Progenitor cell of endocrine pancreas (in vitro differentiated cells): ENCODE measurements at places on chromosomes 7 and 10. TPM values are rescaled to one million over a fixed set of nuclear protein-coding genes. Genes with fewer than 3 reads are reported as not detected.

The MRPL32 gene
- total RNA-seq = 49.9 and 51.3 TPM in 2 replicates

DNA sequence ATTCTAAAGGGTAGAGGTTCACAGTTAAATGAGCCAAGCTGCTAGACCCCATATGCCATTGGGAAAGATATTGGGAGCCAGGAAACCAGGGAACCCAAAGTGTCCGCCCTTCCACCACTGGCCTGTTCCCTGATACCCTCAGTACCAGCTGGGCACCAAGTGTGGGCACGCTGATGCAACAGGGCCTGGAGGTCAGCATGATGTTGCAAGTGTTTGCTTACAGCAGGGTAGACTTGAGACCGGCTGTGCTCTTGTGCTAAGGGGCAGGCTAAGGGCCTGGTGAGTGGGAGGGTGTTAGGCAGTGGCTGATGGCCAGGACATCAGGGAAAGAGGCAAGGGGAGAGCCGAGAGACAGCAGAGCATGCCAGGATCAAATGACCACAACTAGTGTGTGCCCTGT, 21.0 kb upstream of the MYL7 start:
- no peaks in the 10 kb centered on the region for H3K36me3 ChIP-seq
- H3K4me3 ChIP-seq = no peak overlapping the region
- no peak for DNase-seq
- H3K4me1 ChIP-seq = peaks cover under 1% of the 10 kb centered on the region
- H3K27ac ChIP-seq = no peak overlapping the region
- H3K27me3 ChIP-seq = no peaks in the 10 kb centered on the region

GRCh38 chr10:11712744-11713143, 29.4 kb upstream of the ECHDC3 start:
- no peak overlapping the region for H3K4me3 ChIP-seq
- DNase-seq = no peak
- peaks cover 20% of the 10 kb centered on the region for H3K27me3 ChIP-seq
- peaks cover 19% of the 10 kb centered on the region for H3K4me1 ChIP-seq
- H3K36me3 ChIP-seq = no peaks in the 10 kb centered on the region

DNA sequence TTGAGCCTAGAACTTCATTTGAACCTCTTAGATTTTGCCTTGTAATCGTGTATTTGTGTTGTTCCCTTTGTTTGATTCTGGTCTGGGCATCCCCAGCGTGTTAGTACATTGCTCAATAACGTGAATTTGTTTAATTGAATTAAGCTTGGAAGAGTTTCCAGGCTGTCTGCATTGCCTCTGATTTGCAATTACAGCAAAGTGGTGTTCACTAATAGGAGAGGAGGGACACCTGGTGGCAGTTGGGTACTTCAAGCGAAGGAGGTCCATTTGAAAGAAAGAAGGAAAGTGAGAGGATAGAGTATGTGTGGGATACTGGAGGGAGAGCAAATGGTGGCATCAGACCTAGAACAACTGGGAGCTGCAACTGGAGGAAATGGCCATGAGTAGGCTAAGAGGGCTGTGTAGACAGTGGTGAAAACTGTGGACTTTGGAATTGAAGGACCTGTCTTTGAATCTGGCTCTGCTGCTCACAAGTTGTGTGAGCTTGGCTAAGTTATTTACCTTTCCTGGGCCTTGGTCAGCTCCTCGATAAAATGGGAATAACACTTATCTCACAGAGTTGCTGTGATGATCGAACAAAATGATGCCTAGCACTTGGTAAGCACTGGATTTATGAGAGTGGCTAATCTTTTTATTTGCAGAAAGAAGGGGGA, 15.1 kb downstream of the LSMEM1 start:
- no peaks in the 10 kb centered on the region for H3K36me3 ChIP-seq
- H3K27ac ChIP-seq = no peak overlapping the region
- no peak overlapping the region for H3K4me3 ChIP-seq
- H3K27me3 ChIP-seq = peaks cover 14% of the 10 kb centered on the region
- no peak for DNase-seq

DNA sequence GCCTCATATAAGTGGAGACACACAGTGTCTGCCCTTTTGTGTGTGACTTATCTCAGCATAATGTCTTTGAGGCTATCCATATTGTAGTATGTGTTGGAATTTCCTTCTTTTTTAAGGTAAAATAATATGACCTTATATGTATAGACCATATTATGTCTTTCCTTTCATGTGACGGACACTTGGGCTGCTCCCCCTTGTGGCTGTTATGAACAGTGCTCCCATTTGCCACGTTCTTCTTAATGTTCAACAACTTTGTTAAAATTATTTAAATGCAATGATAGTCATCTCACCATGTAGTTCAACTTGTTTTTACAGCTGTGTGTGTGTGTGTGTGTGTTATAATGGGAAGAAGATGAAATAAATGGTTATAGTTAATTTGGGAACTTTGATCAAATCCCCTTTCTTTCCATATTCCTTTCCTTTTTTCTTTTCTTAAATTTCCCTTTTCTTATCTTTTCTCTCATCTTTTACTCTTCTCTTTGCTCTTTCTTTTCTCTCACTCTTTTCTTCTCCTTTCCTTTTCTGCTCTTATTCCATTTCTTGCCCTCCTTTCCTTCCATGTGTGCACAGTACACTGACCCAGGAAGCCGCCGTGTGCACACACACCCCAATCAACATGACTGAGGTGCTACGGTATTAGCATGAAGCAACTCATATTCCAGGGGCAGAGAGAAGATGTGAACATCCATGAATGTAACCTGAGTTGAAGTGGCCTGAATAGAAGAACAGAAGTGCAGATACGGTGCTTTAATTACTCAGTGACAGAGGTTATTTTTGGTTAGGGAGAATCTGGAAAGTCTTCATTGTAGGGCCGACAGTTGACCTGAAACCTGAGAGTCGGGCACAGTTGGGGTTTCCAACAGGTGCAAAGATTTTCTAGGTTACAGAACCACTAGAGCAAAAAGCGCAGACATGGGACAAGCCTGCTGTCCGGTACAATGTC, 596.6 kb downstream of the SDK1 start:
- no peak for DNase-seq
- no peaks in the 10 kb centered on the region for H3K36me3 ChIP-seq
- no peak overlapping the region for H3K4me3 ChIP-seq
- H3K27ac ChIP-seq = no peak overlapping the region

DNA sequence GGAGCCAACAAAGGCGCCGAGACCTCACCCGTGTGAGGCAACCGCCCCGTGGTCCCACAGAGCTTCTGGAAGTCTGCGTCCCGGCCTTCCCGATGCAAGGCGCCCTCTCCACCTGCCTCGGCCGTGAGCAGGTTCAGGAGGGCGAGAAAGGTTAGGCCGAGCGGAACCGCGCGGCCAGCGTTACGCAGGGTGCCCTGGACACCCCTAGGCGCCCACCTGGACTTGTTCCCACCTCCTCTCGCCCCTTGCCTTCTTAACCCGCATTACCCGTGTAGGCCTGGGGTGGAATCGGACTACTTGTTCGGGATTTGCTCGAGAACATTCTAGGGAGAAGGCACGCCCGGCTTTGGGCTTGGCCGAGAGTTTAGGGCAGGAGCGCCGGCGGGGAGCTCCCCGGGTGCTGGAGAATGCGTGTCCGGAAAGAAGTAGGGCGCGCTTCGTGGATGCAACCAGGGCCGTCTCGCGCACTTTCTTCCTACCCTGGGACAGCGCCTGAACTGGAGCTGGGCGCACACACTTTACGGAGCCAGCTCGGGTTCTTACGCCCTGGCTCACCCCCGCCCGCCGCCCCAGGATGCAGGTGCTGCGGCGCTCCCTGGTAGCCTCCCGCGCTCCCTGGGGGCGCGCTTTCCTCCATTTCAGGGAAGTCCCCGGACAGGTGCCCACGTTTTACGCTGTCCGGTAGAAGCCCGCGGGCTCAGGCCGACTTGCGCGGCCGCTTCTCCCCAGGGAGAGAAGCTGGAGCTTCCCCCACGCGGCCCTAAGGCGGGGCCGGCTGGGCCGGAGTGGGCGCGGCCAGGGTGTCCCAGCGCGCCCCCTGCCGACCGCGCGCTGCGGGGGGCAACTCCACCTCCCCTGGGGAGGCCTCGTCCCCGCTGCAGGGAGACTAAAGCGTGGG, 74.5 kb downstream of the INSIG1 start:
- H3K4me3 ChIP-seq = no peak overlapping the region
- peaks cover 1% of the 10 kb centered on the region for H3K36me3 ChIP-seq
- H3K27ac ChIP-seq = no peak overlapping the region
- H3K4me1 ChIP-seq = peaks cover 4% of the 10 kb centered on the region
- peaks cover 81% of the 10 kb centered on the region for H3K27me3 ChIP-seq

GRCh38 chr7:106277976-106278375, 6.8 kb downstream of the NAMPT start:
- no peak for DNase-seq
- no peak overlapping the region for H3K27ac ChIP-seq
- no peak overlapping the region for H3K4me3 ChIP-seq
- H3K27me3 ChIP-seq = no peaks in the 10 kb centered on the region

The TMEM130 gene
- total RNA-seq = 0.20 and 0.60 TPM in 2 replicates

GRCh38 chr10:24505759-24506158, 217.9 kb downstream of the ARHGAP21 start:
- H3K4me1 ChIP-seq = peaks cover 4% of the 10 kb centered on the region
- DNase-seq = no peak
- H3K27me3 ChIP-seq = no peaks in the 10 kb centered on the region
- peaks cover 23% of the 10 kb centered on the region for H3K36me3 ChIP-seq
- H3K4me3 ChIP-seq = no peak overlapping the region
- peak overlapping the region; percentile 56 for H3K27ac ChIP-seq
